ENCODE measurements at places on chromosomes 3 and 15.
A peak's percentile ranks its signal among the peaks of the same experiment; 100 is the strongest.

GRCh38 chr3:44865272-44866035 lies 3.7 kb downstream of the TMEM42 start:
- DNase-seq: no peak

- no peak for DNase-seq
Observed at GRCh38 chr15:51708013-51708412, 26.7 kb downstream of the SCG3 start.

- DNase-seq: no peak
Observed at GRCh38 chr3:40850861-40851260, 326.1 kb downstream of the ZNF621 start.

GRCh38 chr3:147119346-147119745 lies 287.0 kb downstream of the ZIC4 start:
- no peak for DNase-seq

GRCh38 chr3:149813367-149814281 lies 609 bp downstream of the RNF13 start:
- peak; percentile 33 for DNase-seq

GRCh38 chr15:90570643-90571042 lies 40.9 kb downstream of the CRTC3 start:
- no peak for DNase-seq

DNA sequence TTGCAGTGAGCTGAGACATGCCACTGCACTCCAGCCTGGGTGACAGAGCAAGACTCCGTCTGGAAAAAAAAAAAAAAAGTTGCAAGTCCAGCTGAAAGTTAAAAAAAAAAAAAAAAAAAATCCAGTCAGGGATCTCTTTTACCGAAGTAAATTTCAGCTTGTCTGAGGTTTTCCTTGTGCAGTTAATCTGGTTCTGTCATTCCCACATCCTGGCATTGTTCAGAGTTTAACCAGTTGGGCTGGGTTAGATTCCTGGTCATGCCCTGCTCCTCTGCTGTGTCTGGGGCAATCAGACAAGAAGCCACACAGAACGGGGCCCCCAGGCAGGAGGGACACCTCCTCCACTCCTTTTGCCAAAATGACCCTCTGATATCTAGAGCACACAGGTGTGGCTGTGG lies 84.1 kb upstream of the KLHL25 start:
- no peak for DNase-seq
